ENCODE measurements at places on chromosomes 4 and X. TPM values are rescaled to one million over a fixed set of nuclear protein-coding genes. Genes with fewer than 3 reads are reported as not detected.

CPZ gene
- not detected for total RNA-seq

AKAP14 gene
- not detected for total RNA-seq

TEX13C gene
- not detected for total RNA-seq

RTL3 gene
- not detected for total RNA-seq

CT47B1 gene
- total RNA-seq, result not detected

ADAMTS3 gene
- not detected for total RNA-seq

SPACA5 gene
- total RNA-seq, result 0.32 TPM

ZNF157 gene
- 0.40 TPM for total RNA-seq

USP17L21 gene
- total RNA-seq, result not detected

RAB41 gene
- total RNA-seq, result not detected

MTNR1A gene
- total RNA-seq, result not detected
